Stimulated activated CD8-positive, alpha-beta memory T cell treated with anti-CD3 and anti-CD28 coated beads, Interleukin-7, amount 100 ng/mL, for 48 hours (primary cell): ENCODE measurements at places on chromosomes 7 and 10.

- DNase-seq: no peak
Observed at GRCh38 chr10:89946106-89946505, 244.7 kb downstream of the KIF20B start.

GRCh38 chr10:58969576-58969975 lies 206.9 kb upstream of the PHYHIPL start:
- no peak for DNase-seq

DNA sequence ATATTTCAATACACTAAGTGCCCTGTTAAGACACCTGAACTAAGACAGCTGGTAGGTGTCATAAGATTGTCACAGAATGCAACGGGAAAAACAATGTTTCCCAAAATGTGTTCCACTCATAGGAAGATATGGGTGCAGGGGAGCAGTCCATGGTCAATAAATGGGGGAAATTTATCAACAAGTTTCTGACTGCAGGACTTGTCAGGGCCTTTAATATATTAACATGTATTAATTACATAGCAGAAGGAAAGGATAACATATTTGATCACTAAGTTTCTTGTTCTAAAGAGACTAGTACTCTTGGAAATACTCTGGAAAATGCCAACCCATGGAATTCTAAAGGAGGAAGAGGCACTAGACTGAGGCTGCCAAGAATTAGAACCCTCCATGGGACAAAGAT lies 6.7 kb downstream of the RBP3 start:
- DNase-seq: no peak

- no peak for DNase-seq
Observed at GRCh38 chr7:126685018-126685573, 567.6 kb downstream of the GRM8 start.

- DNase-seq: no peak
Observed at GRCh38 chr10:107942826-107943225, 778.3 kb upstream of the SORCS1 start.

GRCh38 chr7:139118234-139118804 lies 8.8 kb upstream of the ZC3HAV1 start:
- DNase-seq: no peak
